ENCODE measurements at places on chromosomes 3 and 15. TPM values are rescaled to one million over a fixed set of nuclear protein-coding genes. Genes with fewer than 3 reads are reported as not detected.

DNA sequence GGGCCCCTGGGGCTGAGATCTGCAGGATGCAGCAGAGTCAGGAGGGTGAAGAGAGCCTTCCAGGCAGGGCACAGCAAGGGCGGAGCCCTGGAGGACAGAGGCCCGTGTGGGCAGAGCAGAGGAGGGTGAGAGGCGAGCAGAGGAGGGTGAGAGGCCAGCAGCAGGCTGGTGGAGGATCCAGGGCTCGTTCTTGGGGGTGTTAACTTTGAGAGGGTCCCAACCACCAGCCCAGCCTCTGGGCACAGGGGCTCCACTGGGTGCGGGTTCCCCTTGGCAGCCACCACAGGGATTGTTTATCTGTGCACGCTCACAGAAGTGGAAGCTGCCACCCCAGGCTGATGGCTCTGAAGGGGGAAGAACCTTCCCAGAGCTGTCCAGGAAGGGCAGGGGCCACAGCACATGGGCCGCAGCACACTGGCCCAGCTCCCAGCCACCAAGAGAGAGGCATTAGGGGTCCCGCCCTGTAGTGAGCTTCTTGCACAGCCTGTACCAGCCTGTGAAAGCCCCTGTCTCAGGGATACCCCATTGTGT is 9.3 kb upstream of the PLXND1 start:
- H3K36me3 ChIP-seq = no peaks in the 10 kb centered on the region
- H3K4me1 ChIP-seq = peaks cover 60% of the 10 kb centered on the region
- H3K27me3 ChIP-seq = no peaks in the 10 kb centered on the region
- no peak overlapping the region for H3K4me3 ChIP-seq

The PPIB gene
- total RNA-seq = 393 TPM

GRCh38 chr15:26658290-26658689 is 114.6 kb downstream of the GABRB3 start:
- H3K36me3 ChIP-seq = no peaks in the 10 kb centered on the region
- no peak overlapping the region for H3K27ac ChIP-seq
- H3K4me1 ChIP-seq = no peaks in the 10 kb centered on the region
- no peak for DNase-seq

The DLL4 gene
- total RNA-seq = 1.9 TPM

DNA sequence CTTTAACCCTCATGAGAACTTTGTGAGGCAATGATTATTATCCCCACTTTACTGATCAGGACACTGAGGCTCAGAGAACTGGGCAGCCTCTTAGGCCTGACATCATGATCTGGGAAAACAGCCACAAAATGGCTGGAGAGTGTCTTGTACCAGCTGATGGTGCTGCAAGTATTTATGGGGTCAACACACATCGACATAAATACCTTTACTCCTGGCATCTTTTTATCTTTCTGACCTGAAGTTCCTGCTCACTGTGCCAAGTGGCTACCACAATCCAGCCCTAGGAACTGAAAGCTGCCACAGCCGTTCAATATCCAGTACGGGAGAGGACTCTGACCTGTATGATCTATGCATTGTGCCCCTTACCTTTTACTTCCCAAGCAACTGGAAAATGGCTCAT is 29.2 kb upstream of the MUC13 start:
- H3K4me3 ChIP-seq = no peak overlapping the region
- H3K4me1 ChIP-seq = peaks cover 4% of the 10 kb centered on the region
- H3K27ac ChIP-seq = no peak overlapping the region
- no peaks in the 10 kb centered on the region for H3K27me3 ChIP-seq
- DNase-seq = no peak

Measured in adrenal gland (tissue), 19 donors.